ENCODE measurements at places on chromosomes 7 and 10.

- DNase-seq: no peak
Observed at GRCh38 chr7:102944241-102944640, 31.4 kb downstream of the LRRC17 start.

DNA sequence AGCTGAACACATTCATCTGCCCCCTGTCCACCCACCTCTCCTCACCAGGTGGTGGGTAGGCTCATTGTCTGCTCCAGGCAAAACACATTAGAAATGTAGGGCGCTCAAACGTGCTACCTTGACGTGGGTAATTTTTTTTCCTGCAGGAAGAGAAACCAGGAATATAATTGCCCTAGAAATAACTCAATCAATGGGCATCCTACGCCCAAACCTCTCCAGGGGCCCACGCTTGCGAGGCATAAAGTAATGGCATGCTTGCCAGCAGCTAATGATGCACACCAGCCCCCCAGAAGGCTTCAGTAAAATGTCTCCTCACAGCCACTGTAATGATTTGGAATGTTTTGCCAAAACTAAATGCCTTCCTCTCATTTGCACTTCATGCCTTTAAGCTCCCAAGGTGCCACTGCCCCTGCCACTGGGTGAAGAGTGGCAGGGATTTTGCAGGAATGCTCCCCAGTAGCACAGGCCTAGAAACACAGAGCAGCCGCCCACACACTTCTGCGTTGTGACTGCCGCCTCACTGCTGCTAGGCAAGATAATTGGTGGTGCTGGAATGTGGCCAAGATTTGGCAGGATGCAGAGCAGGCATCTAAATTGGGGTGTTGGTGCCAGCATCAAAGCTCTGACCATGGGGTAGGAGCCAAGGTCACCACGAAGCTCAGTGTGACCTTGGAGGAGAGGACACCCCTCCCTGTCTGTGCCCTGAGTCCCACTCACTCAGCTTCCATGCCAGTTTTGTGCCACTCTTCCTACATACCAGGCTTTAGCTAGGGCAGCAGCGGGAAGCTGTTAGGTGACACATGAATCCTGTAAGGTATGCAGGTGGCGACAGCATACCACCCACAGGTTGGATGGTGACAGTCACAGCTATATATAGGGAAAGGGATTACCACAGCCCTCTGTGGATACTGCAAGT lies 48.7 kb upstream of the PPP1R3C start:
- DNase-seq: peak; percentile 39

GRCh38 chr10:103193820-103194529 lies 903 bp upstream of the NT5C2 start:
- DNase-seq: no peak

GRCh38 chr7:31857172-31857571 lies 170.2 kb downstream of the PPP1R17 start:
- DNase-seq: no peak

DNA sequence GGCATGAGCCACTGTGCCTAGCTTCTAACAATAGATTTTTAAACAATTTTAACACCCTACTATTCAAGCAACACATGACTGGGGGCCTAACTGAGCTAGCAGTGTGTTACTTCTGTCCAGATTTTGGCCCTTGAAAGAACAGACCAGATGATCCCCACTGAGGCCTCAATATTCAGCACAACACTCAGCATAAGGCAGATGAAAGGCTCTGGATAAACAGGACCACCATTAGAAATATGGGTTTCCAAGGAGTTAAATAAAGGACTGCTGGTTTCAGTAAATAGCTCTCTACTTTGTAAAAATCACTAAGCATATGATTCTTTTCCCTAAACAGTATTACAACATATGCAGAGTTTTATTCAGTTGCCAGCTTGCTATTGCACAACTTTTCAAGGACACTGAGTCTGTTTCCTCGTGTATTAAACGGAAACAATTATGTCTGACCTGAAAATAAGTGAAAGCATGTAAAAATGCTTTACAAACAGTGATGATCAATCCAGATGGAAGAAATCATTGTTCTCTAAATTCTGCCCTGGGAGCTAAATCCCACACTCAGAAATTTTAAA lies 23.8 kb upstream of the FZD1 start:
- no peak for DNase-seq

DNA sequence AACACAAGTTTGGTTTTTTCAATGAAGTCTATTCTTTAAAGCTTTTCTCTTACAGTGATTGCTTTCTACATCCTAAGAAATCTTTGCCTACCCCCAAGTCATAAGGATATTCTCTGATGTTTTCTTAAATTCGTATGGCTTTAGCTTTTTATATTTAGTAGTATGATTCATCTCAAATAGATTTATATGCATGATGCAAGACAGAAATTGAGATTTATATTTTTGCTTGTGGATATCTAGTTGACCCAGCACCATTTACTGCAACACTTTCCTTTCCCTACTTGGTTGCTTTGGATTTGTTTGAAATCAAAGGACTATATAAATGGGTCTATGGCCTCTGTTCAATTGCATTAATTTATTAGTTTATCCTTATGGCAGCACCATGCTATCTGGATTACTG lies 113.9 kb downstream of the ZNF438 start:
- DNase-seq: no peak

- DNase-seq: no peak
Observed at GRCh38 chr10:128173386-128173785, 47.2 kb upstream of the MKI67 start.

GRCh38 chr10:23021430-23021829 lies 73.9 kb upstream of the MSRB2 start:
- DNase-seq: no peak

DNA sequence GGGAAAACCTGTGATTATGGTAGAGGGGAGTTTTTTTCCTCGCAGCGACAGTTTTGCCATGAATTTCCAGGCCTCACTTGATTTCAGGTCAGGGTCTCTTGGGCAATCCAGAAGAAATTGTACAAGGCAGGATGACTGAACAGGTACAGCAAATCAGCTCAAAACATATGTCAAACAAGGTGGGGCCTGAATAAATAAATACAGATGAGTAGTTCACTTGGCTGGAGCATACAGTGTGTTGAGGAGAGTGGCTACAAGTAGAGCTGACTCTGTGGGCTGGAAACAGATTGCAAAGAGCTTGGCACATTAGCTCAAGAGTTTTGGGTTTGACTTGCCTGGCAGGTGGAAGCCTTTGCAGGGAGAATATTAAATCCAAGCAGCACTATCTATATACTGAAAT lies 15.0 kb downstream of the GIMAP8 start:
- DNase-seq: no peak

DNA sequence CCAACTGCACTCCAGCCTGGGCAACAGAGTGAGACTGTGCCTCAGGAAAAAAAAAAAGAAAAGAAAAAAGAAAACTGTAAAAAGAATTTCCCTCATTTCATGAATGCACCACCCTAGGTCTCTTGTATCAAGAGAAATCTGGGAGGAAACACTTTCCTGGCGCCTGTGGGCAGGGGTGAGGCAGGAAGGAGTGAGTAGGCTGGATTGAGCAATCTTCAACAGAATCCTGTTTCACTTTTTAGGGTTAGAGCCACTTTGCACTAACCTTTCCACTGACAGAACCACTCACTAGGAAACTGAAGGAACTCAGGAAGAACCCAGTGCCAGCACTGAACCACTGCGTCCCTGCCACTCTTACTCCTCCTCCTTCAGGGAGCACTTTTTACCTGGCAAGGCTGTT lies 282.1 kb downstream of the CCDC3 start:
- peak; percentile 45 for DNase-seq

All from activated CD4-positive, alpha-beta T cell treated with anti-CD3 and anti-CD28 coated beads for 48 hours (primary cell).